ENCODE measurements at places on chromosomes 11 and 22.

GRCh38 chr11:118003456-118003855 is 17.3 kb downstream of the IL10RA start:
- no peak for DNase-seq

DNA sequence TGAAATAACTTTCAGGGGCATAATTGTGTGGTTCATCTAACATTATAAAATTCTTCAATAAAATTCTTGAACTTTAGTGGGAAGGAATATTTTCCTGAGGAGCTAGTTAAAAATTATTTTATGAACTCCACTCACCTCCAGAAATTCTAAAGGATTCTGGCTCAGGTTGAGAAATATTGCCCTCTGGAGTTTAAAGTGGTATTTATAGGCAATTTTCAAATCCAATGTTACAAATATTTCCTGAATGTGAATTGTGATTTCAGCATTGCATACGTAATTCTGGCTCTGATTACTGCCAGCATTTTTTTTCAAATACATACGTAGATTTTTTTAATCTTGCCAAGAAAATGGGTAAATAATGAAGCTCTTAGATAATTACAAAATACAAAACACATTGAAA is 598.2 kb upstream of the ANO3 start:
- no peak for DNase-seq

DNA sequence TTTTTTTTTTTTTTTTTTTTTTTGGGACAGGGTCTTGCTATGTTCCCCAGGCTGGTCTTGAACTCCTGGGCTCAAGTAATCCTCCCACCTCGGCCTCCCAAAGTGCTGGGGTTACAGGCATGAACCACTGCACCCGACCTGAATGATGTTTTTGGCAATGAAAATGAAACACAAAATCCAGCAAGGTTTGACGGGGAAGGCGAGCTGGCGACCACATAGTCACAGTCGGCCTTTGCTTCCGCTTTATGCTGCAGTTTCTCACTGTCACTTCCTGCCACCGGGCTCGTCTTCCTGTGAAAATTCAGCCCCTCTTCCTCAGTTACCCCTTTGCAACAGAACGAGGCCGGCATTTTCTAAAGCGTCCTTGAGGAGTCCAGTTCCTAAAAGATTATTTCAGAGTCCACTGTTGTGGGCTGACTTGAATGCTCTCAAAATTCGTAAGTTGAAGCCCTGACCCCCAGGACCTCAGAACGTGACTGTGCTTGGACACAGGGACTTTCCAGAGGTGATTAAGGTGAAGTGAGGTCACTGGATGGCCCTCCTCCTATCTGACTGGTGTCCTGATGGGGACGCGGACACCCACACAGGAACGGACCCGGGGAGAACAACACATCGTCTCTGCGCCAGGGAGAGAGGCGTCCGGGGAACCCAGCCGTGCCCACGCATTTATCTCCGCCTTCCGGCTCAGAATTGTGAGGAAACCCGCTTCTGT is 2.9 kb upstream of the BID start:
- peak; percentile 45 for DNase-seq

- DNase-seq = no peak
Observed at GRCh38 chr11:33690290-33691065, 10.1 kb downstream of the C11orf91 start.

DNA sequence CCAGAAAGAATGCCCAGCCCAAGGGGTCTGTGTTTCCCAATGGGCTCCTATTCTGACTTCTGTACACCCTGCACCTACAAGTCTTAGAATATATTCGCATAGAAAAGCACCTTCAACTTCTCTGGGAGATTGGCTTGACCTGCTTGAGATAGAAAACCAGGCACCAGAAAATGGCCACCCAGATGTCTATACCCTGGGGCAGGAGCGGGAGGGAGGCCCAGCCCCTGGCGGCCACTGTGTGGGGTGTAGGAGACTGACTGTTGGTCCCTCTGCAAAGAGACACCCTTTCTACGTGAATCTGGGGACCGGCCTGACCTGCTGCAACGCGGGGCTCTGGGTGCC is 8.5 kb downstream of the DENND6B start:
- no peak for DNase-seq

- DNase-seq = no peak
Observed at GRCh38 chr22:37186997-37187522, 987 bp downstream of the C1QTNF6 start.

GRCh38 chr11:10514202-10514601 is 26.8 kb downstream of the RNF141 start:
- DNase-seq = no peak

DNA sequence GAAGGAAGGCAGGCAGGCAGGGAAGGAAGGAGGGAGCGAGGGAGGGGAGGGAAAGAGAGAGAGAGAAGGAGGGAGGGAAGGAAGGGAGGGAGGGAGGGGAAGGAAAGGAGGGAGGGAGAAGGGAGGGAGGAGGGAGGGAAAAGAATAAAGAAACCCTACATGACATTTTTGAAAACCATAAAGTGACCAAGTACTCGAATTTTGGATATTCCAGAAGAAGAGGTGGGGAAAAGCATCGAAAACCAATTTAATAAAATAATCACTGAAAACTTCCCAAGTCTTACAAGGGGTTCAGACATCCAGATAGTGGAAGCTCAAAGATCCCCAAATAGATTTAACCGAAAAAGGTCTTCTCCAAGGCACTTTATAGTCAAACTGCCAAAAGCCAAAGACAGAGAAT is 11.7 kb downstream of the GDPD4 start:
- DNase-seq = no peak

DNA sequence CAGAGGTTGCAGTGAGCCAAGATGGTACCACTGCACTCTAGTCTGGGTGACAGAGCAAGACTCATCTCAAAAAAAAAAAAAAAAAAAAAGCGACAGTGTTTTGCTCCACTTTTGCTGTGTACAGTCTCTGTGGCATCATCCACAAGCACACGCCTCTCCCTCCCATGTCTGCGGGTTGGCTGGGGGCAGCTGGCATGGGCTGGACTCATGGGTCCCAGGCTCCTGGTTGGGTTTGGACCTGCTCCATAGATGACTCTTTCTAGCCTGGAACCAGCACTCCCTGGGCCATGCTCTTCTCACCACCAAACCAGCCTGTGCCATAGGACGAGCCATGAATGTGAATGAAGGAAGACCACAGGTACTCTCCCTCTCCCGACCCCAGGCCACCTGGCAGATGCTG is 7.9 kb upstream of the WNT11 start:
- no peak for DNase-seq

- no peak for DNase-seq
Observed at GRCh38 chr11:11421509-11421908, 68.5 kb upstream of the CSNK2A3 start.

GRCh38 chr22:44838316-44839016 is 86.1 kb downstream of the ARHGAP8 start:
- no peak for DNase-seq

GRCh38 chr22:19686946-19687345 is 27.4 kb upstream of the SEPTIN5 start:
- no peak for DNase-seq

GRCh38 chr11:43145653-43146052 is 166.1 kb upstream of the API5 start:
- DNase-seq = no peak

Measured in stimulated activated CD8-positive, alpha-beta memory T cell treated with anti-CD3 and anti-CD28 coated beads, Interleukin-4, amount 100 ng/mL, for 1 hour (primary cell).